CD4-positive, CD25-positive, alpha-beta regulatory T cell (primary cell): ENCODE measurements at places on chromosomes 7 and 10. TPM values are rescaled to one million over a fixed set of nuclear protein-coding genes. Genes with fewer than 3 reads are reported as not detected.

- no peak for DNase-seq
Measured at GRCh38 chr10:102859911-102860310, 5.9 kb downstream of the BORCS7 start.

GRCh38 chr7:138964624-138965436 lies 16.4 kb downstream of the KIAA1549 start:
- no peak for DNase-seq

DNA sequence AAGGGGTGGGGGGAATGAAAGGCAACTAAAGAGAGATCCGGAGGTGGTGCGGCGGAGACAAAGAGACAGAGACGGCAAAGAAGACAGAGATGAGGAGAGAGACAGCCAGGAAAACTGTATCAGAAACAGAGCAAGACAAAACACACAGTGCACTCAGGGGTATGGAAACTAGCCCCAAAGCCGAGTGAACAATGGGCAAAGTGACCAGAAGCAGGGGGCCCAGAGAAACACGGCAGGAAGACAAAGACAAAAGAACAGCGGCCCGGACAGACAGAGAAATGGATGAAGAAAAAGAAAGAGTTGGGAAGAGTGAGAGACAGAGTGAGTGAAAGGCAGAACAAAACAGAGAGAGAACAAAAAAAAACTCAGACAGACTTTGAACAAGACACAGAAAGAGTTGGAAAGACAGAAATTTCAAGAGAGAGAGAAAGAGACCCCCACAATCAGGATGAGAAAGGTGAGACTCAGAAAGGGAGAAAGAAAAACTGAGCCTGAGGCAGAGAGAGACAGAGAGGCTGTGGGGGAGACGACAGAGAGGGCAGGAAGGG lies 60.6 kb upstream of the PAX2 start:
- DNase-seq: no peak

DNA sequence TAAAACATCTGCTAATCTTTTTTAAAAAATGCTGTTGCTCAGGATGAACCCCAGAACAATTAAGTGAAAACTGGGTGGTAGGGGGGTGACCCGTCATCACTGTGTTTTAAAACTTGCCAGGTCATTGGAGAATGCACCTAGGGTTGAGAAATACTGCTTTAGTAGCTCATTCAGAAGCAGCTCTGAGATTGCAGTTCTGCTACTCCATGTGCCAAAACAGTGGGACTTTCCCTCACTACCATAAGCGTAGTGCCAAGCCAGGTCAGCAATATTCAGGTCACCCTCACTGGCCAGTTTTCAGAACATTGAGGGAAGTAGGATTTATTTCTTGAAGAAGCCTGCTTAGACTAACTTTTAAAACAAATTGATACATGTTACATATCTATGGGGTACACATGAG lies 5.2 kb downstream of the STEAP2 start:
- DNase-seq: no peak

The CYP3A7 gene
- not detected for polyA plus RNA-seq

DNA sequence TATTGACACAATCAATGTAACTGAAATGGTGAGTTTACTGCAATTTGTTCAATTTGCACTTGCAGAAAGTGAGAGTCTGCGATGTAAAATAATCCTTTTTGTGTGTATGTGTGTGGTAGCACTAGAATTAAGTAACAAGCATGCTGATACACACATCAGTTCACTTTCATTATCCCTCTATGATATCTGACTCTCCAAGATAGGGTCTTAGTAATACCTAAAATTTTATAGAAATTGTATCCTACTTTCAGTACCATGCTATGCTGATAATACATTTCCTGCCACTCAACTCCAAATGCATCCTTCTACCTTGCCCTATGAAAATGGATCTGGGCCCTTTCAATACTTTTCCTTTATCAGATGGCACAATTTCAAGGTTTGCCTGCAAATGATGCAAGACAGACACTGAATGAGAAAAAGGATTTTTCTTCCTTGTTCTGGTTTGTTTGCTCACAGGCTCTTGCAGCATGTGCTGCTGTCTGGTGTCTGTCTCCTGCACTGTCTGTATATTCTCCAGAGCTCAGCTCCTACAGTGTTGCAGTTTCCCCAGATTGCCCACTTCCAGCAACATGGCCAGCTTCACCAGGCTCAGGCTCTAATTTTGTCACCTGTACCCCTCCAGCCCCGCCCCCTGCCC lies 297.9 kb upstream of the HGF start:
- no peak for DNase-seq

DNA sequence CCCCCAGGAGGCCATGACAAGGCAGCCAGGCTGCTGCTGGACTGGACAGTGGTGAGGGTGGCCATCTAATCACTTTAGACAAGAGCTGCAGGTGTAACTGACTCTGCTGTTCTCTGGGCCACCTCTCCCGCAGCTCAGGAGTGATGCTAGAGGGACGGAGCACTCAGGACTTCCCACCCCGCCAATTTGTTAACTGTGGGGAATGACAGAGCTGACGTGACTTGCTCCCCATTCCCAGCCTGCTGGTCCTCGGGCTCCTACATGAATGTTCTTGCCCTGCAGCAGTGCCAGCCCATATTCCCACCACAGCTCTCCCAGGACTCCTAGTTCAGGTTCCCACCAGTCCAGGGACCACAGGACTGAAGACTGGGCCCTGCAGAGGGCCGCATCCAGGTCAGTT lies 16.7 kb upstream of the NPFFR1 start:
- DNase-seq: no peak

GRCh38 chr10:71025535-71025934 lies 137.2 kb upstream of the PCBD1 start:
- no peak for DNase-seq

DNA sequence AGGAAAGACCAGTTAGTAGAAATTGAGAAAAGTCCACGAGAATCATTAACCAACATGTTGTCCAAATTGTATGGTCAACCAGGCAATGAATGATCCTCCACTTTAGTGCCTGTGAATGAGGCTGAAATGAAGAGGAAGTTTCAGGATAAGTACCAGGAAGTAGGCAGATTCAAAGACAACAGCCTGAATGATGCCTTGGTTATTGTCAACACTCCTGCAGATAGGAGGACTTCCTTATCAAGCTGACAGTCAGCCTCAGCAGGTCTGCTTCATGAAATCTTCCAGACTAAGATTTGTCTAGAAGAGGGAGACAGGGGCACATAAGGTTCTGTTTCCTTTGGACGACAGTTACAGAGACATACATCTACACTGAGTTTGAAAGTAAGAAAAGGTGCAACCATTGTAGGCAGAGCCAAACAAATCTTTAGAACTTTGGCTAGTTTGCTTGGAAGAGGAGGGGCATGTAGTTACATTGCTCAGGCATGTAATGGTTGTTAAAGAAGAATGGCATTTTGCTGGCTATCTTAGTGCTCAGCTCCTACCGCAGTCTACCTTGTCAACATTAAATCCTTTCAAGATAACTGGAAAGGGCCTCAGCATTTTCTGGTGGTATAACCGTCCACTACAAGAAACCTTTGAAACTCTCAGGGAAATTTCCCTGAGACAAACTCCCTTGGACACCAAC lies 81.4 kb downstream of the ABI1 start:
- DNase-seq: no peak

The TFEC gene
- not detected for polyA plus RNA-seq

DNA sequence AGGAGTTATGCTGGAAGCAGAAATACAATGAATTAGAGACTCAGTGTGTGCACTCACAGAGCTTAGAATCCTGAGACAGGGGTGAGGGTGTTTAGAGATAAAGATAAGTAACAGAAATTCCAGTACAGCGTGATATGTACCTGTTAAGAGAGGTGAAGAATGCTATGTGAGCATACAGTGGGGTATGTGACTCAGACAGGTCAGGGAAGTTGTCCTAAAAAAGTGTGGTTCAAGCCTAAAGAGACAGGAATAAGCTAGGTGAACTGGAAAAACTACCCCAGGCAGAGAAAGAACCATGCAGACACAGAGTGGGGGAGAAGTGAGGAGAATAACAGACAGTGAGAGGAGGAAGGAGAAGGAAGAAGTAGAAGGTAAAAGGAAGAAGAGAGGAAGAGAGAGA lies 8.6 kb downstream of the SMIM30 start:
- no peak for DNase-seq

- DNase-seq: no peak
Measured at GRCh38 chr10:26679588-26679987, 17.9 kb upstream of the PDSS1 start.

The PRLHR gene
- not detected for polyA plus RNA-seq
